ENCODE measurements at places on chromosomes 4 and X.

DNA sequence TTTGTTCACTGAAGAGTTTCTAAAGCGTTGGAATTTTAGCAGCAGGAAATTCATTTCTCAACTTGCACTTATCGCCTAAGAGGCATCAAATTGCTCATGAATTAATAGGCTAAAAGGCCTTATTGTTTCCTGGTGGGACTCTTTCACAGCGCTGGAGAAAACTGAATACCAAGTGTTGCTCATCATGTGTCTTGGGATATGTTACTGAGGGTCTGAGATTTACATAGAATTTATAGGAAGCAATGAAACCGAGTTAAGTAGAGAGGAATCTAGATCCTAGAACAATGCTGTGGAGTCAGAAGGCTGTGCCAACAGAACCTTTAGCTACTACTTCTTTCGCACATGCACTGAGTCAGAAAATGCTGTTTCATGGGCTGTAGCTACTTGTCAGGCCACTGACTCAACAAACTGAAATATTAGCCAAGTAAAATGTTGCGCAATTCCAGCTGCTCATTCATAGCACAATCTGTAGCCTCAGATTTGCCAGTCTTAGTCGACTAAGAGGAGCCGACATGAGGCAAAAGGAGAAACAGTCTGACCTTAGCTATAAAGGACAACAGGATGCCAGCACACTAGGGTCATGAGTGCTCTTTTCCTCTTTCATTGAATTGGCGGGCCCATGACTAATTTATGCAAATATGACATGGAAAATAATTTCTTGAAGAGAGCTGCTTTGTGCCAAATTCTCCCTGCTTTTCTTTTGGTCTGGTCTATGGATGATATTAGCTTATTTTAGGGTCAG, 35.9 kb upstream of the CXCL8 start:
- peak; percentile 96 for DNase-seq

- no peak for DNase-seq
These were observed 1185.2 kb downstream of the PCDH7 start for GRCh38 chr4:31905363-31905762.

- DNase-seq = no peak
These were observed 92.8 kb downstream of the TAB3 start for GRCh38 chrX:30795981-30796958.

GRCh38 chr4:104494822-104495559, at the start of gene CXXC4:
TSS of gene CXXC4 (minus strand) at chr4:104494894. CDS start at chr4:104491802, 3,092 bp downstream.
- peak; percentile 5 for DNase-seq

GRCh38 chr4:10011885-10012284, 9.4 kb downstream of the SLC2A9 start:
- no peak for DNase-seq

DNA sequence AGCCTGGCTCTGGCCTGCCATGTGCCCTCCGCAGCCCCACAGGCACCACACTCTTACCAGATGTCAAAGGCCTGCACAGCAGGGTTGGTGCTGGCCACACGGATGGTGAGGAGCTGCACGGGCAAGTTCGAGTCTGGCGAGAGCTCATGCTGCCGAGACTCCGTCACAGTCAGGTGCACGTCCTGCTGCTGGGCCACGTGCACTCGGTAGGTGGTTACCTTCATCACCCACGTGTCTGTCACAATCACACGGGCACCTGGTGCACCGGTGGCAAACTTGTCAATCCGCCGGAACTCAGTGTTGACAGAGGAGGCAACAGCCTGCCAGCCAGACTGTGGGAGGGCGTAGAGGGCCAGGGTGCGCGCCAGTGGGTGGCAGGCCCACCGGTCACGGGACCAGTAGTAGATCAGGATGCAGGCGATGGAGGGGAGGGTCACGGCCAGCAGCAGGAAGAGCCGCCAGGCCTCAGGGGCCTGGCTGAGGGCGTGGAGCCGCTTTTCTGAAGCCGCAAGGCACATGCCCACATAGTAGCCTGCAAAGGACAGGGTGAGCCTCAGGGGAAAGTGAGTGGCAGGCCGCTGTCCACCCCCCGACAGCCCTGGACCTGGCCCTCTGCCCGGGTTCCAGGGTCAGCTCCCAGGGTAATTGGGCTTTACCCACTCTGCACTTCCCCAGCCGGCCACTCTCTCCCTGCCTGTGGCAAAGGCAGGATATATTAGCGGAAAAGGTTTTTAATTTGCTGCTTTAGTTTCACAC, 2.9 kb downstream of the TMEM129 start:
- DNase-seq = no peak

- DNase-seq = no peak
These were observed 39.5 kb downstream of the SORBS2 start for GRCh38 chr4:185772391-185773093.

GRCh38 chrX:135295238-135295943, 13.9 kb upstream of the ETDC start:
- no peak for DNase-seq

DNA sequence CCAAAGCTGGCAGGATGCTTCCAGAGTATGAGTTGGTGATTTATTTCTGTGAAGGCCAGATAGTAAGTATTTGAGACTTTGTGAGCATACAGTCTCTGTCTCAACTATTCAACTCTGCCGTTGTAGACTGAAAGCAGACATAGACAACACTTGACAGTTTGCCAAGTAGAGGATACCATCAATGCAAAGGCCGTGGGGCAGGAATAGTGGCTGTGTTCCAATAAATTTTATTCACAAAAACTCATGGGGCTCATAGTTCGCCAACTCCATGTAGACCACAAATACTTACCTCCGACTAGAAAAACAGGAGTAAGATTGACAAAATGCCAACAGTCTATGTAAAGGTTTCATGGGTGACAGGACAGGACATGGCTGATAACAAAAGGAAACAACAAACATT, 3.7 kb upstream of the PIR start:
- DNase-seq = no peak

DNA sequence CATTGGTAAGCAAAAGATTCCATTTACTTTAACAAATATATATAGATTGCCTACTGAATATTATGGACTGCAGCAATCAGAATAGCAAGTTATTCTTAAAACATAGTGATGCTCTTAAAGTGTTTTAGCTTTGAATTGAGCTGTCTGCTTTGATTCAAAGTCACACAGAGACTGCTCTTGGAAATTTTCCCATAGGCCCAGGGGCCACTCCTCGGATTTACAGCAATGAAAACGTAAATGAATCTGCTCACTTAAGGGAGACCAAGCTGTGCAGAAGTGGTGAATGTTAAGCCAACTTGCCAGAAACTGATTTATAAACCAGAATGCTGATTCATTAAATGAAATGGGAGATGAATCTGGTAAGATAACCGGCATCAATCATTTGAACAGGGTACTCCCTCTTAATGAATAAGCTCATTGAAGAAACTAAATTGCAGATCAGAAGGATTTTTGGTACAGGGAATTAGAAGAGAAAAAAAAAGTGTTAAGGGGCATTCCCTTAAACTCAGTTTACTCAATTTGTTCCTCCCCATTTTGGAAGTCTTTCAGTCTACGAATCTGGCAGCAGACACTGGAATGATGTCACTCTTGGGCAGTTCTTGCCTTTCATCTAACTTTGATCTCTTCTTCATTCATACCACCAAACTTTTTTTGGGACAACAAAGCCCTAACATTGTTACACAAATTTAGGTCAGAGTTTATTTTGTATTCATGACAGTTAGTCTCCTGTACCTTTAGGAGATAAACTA, 363.3 kb upstream of the MAGEB2 start:
- no peak for DNase-seq

DNA sequence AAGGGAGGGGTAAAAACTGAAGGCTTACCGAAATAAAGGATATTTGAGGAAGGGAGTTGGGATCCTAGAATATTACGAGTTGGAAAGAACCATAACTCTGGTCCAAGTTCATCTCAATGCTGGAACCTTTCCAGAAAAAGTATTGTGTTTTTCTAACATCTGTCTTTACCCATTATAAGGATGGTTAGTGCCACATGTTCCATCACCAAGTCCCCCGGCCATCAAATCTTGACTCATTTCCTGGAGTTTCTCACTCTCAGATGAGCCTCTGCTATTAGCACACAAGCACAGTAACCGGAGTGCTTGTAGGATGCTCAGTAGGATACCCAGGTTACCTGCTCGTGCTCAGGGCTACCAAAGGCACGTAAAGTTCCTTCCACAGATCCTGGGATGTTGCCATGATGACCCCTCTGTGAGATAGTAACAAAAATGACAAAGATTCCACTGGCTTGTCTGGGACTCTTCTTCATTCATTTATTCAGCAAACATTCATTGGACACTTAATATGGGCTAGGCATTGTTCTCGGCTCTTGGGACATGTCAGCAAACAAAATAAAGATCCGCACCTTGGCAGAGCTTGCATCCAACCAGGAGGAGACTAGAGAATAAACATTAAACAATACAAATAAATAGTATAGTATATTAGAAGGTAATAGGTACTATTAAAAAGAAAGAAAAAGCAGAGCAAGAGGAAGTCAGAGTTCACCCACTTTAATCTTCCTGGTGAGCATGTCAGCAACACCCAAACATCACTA, 36.3 kb downstream of the PKD2 start:
- DNase-seq = no peak

- no peak for DNase-seq
These were observed 124.0 kb upstream of the CLNK start for GRCh38 chr4:10808591-10808990.

DNA sequence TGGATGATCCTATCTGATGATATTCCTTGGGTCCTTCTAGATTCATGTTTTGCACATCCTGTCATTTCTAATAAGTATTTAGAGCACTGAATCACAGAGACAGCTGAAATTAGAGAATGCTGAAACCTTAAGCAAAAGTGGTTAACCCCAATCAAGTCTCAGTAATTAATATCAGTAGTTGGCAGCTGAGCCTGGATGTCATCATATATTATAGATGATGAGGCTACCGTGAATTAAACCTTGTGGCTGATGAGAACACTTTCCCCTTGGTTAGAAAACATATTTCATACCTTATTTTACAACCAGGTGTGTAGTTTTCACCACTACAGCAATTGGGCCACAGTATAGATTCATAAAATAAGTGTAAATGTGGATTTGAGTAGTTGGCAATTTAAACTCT, 499.0 kb downstream of the PDGFC start:
- DNase-seq = no peak

- DNase-seq = peak; percentile 36
These were observed 34.0 kb upstream of the GNPDA2 start for GRCh38 chr4:44760142-44760898.

DNA sequence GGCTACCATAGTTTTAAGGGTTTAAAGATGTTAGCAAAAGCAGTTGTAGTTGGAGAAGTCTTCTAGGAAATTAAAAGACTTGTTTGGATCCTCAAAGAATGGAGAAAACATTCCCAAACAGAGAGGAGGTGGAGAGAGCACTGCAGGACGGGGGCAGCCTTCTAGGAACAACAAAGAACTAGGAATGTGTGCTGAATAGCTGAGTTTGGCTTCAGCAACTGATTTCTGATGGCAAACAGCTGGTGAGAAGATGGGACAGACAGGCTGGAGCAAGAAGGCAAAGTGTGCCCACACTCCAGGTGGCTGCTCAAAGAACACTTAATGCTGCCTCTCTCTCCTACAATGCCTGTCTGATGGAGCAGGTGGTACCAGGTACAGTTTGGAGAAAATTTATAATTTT, 1331.1 kb downstream of the ADGRL3 start:
- no peak for DNase-seq

GRCh38 chrX:19881559-19881958, 5.8 kb downstream of the SH3KBP1 start:
- no peak for DNase-seq

DNA sequence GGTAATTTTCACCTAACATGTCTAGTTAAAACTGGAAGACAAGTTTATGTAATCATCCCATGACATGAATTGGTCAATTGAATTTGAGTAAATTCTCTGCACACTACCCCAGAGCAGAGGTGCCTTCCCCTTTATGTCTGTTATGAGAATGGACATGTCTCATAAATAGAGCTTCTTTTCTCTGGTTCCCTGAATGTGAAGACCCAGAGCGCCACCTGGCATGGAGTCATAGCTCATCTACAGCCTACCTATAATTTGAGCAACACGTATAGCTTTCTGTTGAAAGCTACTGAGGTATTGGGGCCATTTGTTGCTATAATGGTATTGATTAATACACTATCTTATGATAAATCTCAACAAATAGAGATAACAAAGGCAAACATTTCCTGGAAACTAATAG, 626.5 kb upstream of the GALNTL6 start:
- DNase-seq = peak; percentile 2

DNA sequence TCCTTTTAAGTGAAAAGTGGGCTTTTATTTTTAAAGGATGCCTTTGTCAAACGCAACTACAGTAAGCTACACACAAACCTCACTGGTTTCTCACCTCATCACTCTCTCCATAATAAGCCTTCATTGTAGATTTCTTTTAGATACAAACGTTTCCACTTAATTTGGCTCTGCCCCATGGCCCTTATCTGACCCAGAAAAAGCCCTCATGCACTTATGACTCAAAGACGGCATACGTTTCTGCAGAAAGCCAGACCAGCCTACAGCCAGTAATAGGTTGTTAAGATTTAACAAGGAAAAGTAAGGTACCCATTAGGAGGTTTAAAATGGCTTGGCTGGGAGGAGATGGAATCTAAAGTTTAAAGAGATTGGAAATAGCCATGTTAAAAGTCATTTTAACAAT, 914.6 kb upstream of the INTU start:
- no peak for DNase-seq

Measured in ACHN (cell line).